ENCODE measurements at places on chromosomes 2 and 18. TPM values are rescaled to one million over a fixed set of nuclear protein-coding genes. Genes with fewer than 3 reads are reported as not detected.

The KIF3C gene
- 3.8 TPM for total RNA-seq

The CDH20 gene
- total RNA-seq = 1.1 TPM

The LIMS2 gene
- total RNA-seq = 15.0 TPM

The POTEC gene
- total RNA-seq = not detected

The LAPTM4A gene
- total RNA-seq = 190 TPM

The PEX13 gene
- total RNA-seq = 38.9 TPM

The TLX2 gene
- total RNA-seq = not detected

The MTERF4 gene
- 70.9 TPM for total RNA-seq

The COL3A1 gene
- 6,407 TPM for total RNA-seq

The LRP2 gene
- total RNA-seq = 0.10 TPM

The CELF4 gene
- 0.51 TPM for total RNA-seq

The GLI2 gene
- 6.9 TPM for total RNA-seq

The FBXO41 gene
- 0.41 TPM for total RNA-seq

The TMEM17 gene
- total RNA-seq = 1.8 TPM

The ATP6V1B1 gene
- 4.3 TPM for total RNA-seq

The CCDC121 gene
- 5.7 TPM for total RNA-seq

The DLGAP1 gene
- total RNA-seq = 4.4 TPM

The DCDC2C gene
- total RNA-seq = not detected

The RGPD6 gene
- 54.0 TPM for total RNA-seq

The KCNG3 gene
- total RNA-seq = 0.62 TPM

The FNDC4 gene
- total RNA-seq = 9.5 TPM

The SLC4A5 gene
- total RNA-seq = 2.6 TPM

The RBBP8 gene
- 22.3 TPM for total RNA-seq

The SKA1 gene
- total RNA-seq = 2.6 TPM

The RAX gene
- not detected for total RNA-seq

The GREB1 gene
- total RNA-seq = 6.9 TPM

The TUBB8B gene
- not detected for total RNA-seq

The CRACDL gene
- total RNA-seq = 5.7 TPM

The RAB17 gene
- 1.0 TPM for total RNA-seq

The EPB41L3 gene
- 50.1 TPM for total RNA-seq

The WIPF1 gene
- 24.2 TPM for total RNA-seq

The MAPRE3 gene
- 4.0 TPM for total RNA-seq

Measured in tongue (tissue), 3 donors.